ENCODE measurements at places on chromosomes 2 and 18.

GRCh38 chr18:21991886-21992285 lies 177.5 kb upstream of the GATA6 start:
- no peak for DNase-seq

- no peak for DNase-seq
These were observed 39.6 kb downstream of the RTTN start for GRCh38 chr18:70165936-70166335.

DNA sequence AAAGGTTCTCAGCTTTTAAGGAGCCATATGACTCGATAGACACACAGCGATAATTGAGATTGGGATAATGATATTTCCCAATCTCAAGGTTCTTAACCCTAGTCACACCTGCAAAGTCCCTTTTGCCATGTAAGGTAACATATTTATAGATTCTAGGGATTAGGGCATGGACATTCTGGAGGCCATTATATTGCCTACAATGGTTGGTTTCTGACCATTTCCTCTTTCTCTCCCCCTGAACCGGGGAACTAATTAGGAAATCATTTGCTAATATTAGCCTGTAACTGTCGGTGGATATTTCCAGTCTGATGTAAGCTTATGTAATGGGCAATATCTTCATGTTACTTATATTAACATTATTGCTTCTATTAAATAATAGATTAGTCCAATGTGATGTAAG lies 40.8 kb upstream of the ARHGAP15 start:
- no peak for DNase-seq

GRCh38 chr18:14970027-14970426 lies 222.1 kb downstream of the ANKRD30B start:
- DNase-seq, result no peak

DNA sequence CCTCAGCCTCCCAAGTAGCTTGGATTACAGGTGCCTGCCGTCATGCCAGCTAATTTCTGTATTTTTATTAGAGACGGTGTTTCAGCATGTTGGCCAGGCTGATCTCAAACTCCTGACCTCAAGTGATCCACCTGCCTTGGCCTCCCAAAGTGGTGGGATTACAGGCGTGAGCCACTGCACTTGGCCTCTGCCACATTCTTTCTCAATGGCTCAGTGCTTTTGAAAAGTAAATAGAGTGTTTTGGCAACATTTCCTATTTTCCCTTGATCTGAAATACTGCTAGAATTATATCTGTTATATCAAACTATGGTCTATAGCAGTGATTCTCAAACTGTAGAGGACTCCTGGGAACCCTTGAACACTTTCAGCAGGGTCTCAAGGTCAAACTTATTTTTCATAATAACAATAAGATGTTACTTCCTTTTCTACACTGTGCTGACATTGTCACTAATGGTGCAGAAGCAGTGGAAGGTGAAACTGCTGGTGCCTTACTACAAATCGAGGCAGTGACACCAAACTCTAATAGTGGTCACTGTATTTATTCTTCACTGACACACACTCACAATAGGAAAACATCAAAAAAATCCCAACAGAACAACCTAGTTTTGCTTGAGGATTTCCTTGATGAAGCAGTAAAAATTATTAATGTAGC lies 10.6 kb downstream of the DAW1 start:
- DNase-seq, result no peak

DNA sequence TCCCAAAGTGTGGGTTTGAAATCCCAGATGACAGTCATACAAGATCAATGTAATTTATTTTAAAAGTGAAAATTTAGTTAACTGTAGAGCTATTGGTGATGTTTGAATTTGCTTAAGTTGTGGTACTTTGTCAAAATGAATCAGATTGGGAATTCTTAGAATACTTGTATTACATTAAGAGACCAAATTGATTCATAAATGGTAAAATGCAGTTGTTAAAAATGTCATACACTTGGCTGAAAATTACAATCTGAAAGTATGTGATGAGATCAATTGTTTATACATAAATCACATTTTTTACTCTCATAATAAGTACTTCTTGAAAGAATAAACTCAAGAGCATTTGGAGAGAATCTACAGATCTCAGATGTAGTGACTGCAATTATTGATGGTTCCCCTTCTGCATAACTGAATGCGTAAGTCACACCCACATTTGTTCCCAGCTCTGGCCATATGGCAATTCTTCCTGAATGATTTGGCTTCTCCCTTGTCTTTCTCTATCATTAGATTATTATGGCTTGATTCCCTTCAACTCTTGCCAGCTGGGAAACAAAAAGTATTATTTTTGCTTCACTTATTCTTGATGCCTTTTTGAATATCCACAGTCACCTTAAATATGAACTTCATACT lies 558.5 kb downstream of the CPS1 start:
- DNase-seq, result no peak

DNA sequence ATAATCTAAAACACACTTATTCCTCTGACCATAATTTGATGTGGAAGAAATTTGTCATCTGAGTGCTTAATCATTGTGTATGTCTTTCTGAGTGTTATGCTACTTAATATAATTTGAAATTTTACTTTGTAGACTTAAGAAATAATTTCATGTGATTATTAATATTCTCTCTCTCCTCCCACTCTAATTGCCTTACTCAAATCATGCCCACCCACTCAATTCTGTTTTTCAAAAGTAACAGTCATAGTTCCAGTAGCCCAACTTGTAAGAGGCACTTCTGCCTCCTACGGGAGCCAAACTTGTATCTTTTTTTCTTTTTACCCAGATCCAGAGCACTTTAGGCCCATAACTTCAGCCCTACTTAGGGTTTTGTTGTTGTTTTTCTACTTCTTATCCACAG lies 18.5 kb upstream of the KYNU start:
- DNase-seq, result no peak

DNA sequence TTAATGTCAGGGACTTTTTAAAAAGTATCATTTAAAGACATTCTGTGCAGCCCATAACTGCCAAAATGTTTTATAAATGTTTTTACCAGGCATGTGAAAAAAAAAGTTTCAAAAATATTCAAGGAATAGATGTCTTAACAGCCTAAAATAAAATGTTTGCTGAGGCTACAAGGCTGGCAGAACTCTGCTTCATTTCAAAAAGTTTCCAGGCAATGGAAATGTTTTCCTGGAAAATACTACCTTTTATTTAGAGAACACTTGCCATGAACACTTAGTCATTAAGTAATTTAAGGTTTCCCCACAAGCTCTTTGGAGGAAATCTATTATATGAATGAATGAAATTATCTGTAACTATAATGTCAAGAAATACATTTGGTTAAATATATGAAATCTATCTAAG lies 68.8 kb downstream of the THADA start:
- no peak for DNase-seq

- no peak for DNase-seq
These were observed 58.0 kb downstream of the LINC00305 start for GRCh38 chr18:64090876-64091275.

DNA sequence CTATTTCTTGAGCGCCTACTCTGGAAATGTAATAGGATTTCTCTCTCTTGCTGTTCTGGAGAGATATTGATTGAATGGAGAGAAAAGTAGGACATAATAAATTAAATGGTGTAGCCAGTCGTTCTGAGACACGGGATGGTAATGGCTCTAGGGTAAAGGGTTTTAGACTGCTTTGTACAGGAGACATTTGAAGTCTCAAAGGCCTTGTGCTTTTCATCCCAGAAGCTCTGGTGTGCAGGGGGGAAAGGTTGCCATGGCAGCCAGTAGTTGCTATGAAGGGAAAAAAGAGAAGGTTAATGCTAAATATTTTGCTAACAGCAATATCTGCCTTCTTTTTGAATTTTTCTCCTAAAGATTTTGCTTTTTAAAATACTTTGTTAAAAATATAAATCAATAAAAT lies 359.3 kb downstream of the RIT2 start:
- DNase-seq, result no peak

DNA sequence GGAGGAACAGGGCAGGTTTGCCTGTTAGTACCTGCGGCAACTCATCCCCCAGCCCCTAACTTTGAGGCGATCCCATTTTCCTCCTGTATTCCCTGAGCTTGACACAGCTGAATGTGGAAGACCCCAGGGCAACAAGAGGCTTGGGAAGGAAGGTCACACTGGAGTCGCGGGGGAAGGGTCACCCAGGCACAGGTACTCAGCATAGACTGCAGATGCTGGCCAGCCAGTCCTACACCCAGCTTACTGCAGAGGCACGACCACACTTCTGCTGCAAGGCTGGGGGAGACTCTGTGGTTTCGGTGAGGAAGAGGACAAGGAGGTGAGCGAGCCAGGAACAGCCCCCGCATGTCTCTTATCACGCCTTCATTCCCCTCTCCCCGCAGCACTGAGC lies 91.5 kb downstream of the MALT1 start:
- no peak for DNase-seq

DNA sequence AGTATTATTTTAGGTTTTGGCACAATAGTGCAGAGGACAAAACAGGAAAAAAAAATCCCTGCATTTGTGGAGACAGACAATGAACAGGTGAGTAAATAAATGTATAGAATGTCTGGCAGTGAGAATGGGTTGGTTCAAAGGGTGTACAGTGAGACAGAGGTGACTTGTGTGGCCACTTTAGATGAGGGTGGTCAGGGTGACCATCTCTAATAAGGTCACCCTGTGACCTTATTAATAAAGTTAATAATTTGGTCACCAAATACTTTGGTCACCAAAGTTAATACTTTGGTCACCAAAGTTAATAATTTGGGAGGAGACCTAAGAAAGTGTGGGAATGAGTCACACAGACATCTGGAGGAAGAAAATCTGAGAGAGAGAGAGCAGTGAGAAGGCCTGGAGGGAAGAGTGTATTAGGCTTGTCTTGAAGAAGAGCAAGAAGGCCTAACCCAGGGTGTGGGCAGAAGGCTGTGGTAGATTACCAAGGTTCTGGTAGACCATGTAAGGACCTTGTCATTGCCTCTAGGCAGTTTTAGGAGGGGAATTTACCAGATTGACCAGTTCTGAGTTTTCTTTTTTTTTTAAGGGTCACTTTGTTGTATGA lies 1368.4 kb upstream of the CELF4 start:
- DNase-seq, result no peak

GRCh38 chr2:154198866-154199265 lies 327.1 kb downstream of the GALNT13 start:
- DNase-seq, result no peak

GRCh38 chr18:9055185-9055584 lies 47.3 kb upstream of the NDUFV2 start:
- no peak for DNase-seq

DNA sequence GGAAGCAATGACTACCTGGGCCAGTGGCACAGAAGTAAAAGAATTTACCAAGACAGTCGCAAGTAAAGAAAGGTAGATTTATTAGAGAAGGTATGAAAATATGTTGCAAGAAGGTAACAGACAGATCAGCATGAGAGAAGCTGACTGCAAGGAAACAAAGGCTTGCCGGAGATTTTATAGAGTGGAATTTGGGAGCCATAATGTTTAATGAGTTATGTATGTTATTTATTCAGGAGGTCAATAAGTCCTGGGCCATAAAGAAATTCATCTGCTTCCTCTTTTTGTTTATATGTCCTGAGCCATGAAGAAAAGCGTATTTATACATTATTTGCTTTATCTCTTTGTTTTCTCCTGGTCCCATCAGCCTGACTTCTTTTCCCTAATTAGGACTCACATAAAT lies 423.6 kb downstream of the PTH2R start:
- no peak for DNase-seq

DNA sequence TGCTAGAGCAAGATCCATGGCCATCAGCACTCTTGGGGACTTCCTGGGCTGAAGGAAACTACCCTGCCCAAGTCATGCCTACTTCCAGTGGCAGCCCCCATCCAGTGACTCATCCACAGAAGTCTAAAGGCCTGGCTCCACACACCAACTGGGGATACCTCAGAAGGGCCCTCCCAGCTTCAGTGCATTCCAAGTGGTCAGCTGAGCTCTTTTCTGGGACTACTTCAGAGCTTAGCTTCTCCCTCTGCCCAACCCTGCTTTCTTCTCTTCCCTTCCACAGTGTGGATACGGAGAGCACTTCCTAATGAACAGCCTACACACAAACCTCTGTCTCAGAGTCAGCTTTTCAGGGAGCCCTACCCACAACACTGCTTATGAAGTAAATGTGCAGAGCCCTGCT lies 66.5 kb downstream of the CLHC1 start:
- DNase-seq, result no peak

Measured in right kidney (tissue), 9 donors.